ENCODE measurements at places on chromosomes 16 and 17.
A peak's percentile ranks its signal among the peaks of the same experiment; 100 is the strongest.

- no peak for DNase-seq
Measured at GRCh38 chr16:28202147-28202746, 9.5 kb downstream of the XPO6 start.

DNA sequence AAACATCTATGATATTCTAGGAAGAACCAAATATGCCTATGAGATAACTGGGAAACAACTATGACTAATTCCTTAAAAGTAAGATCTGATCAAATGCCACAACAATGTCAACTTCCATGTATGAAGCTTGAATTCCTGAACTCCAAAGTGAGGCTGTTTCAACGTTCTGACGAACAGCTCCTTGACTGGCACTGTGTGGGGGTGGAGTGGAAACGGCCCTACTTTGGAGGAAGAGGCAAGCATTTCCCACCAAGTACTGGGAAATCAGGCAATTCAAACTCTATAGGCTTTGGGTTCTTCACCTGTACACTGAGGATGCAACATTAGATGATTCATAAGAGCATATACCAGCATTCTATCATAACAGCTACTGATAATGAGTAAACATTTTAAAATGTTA is 187.2 kb downstream of the CDK5R1 start:
- DNase-seq, result no peak

DNA sequence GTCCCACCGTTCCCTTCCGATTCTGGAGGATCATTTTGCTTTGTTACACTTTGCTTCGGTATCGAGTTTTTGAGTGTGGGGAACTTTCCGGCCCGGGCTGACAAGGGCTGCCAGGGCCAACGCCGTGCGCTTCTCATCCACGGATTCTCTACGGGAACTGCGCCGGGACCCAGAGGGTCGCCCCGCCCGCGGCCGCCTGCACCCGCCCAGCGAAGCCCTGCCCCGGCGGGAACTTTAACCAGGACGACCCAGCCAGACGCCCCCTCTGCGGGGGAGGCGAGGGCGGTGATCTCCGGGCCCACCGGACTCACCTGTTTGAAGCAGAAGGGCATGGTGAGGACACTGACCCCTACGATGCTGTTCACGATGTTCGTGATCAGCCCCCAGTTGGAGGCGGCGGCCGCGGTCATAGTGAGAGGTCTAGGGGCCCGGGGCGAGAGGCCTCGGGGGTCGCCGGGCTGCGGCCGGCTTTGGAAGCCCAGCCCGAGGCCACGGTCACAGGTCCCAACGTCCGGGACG is 536 bp downstream of the SLC38A10 start:
- no peak for DNase-seq

DNA sequence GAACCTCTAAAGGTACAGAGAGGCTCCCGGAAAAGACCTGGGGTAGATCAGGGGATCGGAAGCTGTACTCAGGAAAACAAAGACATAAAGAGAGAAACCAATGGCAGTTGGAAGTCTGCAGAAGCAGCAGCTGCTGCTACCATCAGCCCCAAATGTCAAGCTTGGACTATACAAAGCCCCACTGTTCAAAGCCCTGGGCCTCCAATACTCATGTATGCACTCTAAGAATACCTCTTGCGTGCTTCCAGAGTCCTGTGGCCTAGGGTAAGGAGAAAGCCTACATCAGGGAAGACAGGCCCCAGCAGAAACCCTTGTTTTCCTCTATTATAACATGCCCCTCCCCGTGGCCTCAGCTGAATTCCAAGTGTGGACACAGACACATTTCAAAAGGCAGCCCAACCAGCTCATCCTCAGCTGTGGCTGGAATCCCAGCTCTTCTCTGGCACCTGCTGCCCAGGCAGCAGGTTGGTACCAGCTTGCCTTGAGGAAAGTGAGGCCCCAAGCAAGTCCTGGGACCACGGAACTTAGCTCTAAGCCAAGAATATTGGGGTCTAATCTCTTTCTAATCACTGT is 19.3 kb upstream of the MTMR4 start:
- DNase-seq, result peak; percentile 45

- no peak for DNase-seq
Measured at GRCh38 chr17:16027708-16028584, 28.3 kb downstream of the TTC19 start.

- no peak for DNase-seq
Measured at GRCh38 chr16:2282262-2282661, 14.3 kb upstream of the RNPS1 start.

DNA sequence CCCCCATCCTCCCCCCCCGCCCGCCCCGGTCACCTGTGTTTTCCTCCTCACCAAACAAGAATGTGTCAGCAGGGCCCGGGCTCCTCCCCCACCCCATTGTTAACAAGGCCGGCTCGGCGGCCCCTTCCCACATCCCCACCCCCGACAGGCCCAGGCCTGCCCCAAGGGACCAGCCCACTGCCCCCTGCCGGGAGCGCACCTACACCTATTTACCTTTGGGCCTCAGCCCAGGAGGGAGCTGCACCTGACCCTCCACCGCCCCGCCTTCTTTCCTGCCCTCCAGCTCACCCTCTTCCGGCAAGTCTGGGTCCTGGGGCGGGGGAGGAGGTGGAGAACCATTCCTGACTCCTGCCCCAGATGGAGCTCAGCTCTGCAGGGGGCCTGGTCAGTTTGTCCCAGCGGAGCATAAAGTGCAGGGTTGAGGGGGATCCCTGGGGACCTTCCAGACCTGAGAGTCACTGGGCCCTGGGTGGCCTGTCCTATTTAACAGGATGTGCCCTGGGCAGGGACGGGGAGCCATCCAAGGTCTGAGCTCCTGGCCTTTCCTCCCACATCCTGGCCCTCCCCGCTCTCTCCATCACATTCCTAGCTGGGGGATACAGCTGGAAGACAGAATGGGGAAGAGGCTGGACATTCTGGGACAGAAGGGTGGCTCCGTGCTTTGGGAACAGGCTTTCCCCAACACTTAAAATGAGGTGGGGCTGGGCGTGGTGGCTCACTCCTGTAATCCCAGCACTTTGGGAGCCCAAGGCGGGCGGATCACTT is 8.3 kb downstream of the FOXJ1 start:
- DNase-seq, result no peak

- DNase-seq, result no peak
Measured at GRCh38 chr16:24736758-24737157, 7.3 kb downstream of the TNRC6A start.

GRCh38 chr17:6064868-6065267 is 5.3 kb upstream of the WSCD1 start:
- no peak for DNase-seq

DNA sequence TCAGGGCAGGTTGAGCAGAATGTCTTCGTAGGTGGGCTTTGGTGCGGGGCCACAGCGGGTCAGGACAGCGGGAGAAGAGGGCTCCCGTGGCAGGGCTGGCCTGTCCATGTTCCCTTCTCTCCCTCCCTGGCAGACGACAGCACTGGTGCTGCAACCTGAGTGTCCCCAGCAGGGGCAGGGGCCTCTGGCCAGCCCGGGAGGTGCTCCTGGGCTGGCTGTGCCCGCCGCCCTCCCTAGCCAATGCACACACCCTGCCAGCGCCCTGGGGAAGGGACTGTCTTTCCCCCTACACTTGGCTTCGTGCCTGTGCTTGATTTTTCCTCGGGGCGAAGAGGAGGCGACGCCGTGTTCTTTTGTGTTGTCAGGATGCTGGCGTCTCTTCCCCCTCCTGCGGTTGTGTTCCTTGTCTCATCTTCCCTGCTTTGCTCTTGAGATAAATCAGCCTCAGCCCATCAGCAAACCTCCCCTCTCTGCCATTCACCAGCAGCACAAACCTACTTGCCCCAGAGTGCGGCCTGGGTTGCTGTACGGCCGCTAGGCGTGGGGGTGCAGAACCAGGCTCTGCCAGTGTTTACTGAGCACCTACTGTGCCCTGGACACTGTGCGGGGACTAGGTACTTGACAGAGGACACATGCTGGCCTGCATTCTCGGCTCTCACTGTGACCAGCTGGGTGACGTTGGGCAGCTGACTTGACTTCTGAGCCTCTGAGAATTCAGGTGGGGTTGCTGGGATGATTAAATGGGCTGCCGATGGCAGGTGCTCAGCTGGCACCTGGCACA is 237.3 kb upstream of the CIBAR2 start:
- no peak for DNase-seq

- no peak for DNase-seq
Measured at GRCh38 chr16:10608687-10609401, 28.4 kb upstream of the EMP2 start.

DNA sequence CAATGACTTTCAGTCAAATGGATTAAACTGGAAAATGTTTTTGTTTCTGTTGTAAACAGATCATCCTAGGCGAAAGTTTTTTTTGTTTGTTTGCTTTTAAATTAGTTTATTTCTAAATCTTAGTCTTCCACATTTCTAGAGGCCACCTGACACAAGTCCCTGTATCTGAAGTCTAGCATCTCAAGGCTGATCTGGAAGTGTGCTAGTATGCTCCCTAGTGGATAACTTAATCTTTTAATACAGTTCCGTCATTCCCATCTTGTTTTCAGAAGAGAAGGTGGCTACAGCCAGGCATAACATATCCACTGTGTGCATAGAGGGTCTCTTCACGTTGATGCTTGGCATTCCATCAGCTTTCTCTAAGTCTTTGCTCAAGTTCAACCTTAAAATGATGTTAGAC is 7.6 kb downstream of the IFT20 start:
- DNase-seq, result no peak
